ENCODE measurements at places on chromosomes 7 and 10.

DNA sequence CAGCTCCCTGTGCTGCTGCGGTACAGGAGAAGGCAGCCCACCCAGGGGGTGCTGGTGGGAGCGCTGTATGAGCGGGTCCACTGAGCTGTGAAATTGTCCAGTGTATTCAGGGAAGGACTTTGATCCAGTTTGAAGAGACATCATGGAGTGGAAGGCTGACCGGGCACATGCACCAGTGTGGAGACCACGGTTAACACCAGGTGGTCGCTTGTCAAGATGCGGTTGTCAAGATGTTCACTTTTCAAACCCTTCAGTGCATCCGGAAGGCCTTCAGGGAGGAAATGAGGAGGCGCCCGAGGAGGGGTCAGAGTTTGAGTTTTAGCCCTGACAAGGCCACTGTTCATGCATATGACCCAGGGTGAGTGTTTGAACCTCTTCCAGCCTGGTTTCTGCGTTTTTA, 6.1 kb downstream of the DOCK1 start:
- DNase-seq = no peak

DNA sequence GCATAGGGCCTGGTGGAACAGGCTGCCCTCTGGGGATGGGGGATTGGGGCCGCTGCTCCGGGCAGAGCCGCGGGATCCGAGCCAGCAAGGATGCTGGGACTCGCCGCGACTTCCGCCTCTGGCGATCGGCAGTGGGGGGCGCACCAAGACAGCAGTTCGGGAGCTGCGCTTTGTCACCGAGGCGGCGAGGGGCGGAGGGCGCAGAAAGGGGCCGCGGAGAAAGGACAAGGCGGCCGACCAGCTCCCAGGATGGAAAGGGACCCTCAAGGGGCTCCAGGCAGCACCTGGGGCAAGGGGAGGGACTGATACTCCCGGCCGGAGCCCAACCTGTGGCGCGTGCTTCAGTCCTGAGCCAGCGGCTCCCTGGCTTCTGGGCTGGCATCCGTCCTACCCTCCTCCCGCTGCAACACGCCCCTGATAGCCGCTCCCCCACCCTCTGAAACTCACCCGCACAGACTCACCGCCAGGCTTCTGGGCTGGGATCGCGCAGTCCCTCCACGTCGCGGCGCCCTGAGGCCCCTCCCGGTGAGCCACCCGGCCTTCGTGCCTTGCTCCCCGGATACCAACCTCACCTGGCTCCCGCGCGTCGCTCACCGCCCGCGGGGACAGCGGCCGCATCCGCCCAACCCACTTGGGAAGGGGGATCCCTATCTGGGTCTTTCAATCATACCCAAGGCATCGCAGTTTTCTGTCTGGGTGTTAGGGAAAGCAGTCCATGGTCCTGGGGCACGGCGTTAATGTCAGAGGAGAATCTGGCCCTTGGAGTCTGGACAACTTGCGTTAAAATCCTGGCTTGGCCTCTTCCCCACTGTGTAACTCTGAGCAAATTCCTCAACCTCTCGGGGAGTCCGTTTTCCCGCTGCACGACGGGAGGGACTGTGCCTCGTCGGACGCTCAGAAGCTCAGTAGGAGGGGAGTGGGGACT, 7.0 kb upstream of the EVX1 start:
- DNase-seq = peak; percentile 63

- DNase-seq = no peak
Measured at GRCh38 chr7:36315309-36315944, 74.2 kb upstream of the ANLN start.

GRCh38 chr7:17118412-17118811, 180.0 kb upstream of the AHR start:
- no peak for DNase-seq

DNA sequence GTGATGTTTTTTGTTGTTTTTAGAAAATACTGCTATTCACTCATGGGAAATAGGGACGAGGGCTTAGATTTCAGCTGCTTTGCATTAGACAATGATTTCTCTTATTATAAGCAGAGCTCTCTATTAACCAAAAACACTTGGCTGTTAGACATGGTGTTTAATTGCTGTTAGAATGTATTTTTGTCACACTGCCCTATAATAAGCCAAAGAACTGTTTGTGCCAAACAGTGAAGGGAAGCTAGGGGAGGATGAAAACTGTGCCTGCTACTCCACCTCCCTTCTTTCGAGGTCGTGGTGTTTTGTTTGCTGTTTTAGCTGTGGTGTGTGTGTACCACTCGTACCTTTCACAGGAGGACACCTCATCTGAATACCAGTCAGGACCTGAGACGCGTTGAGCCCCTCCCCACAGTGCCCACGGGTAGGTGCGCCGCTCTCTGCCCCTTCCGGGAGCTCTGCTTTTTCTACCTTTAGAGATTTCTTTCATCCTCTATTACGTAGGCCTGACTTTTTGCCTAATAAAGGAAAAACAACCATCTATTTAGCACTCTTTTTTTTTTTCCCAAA, 57.9 kb downstream of the CUX1 start:
- no peak for DNase-seq

GRCh38 chr7:15352421-15353206, 209.2 kb downstream of the AGMO start:
- no peak for DNase-seq

GRCh38 chr7:29105752-29106668, 40.3 kb downstream of the CPVL start:
- peak; percentile 44 for DNase-seq

DNA sequence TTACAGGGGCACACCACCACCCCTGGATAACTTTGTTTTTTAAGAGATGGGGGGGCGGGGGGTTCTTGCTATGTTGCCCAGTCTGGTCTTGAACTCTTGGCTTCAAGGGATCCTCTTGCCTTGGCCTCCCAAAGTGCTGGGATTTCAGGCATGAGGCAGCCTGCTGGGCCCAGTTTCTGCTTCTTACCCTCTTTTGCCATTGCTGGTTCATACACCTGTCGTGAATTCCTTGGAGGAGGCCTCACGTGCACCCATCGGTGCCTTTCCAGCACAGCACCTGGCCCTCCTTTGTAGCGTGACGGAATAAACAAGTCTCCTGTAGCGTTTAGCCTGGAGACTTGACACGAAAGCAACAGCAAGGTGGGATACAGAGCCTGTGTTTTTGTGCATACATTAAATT, 75.5 kb downstream of the CARD11 start:
- no peak for DNase-seq

DNA sequence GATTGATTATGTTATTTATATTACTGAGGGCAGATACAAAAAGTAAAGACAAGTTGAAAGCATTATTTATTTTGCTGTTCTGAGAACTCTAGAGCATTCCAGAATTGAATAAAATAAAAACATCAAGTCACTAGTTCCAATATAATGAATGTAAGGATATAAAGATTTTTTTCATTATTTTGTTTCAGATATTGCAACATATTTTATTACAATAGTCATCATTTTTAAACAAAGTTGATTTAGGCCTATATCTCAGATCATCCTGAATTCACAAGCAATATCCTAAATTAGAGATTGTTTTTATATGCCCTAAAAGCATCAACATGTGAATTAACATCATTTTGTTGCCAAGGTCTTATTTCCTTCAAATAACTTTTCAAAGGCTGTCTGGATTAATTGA, 535.6 kb upstream of the KCND2 start:
- no peak for DNase-seq

DNA sequence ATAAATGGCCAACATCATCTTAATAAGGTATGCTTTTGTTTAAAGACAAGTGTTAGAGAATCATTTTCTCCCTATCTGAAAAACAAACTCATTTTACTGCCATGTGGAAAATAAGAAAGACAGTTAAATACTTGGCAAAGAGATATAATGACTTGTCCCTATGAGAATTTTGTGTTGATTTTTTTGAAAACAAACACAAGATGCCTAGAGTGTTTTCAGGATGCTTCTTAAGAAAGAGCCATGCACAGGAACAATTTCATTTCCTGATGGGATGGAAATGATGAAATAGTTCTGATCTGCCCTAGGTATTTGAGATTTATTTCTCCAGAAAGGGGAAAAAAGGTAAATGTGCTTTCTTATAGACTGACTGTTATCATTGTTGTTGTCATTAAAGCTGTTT, 237.5 kb upstream of the GNAI1 start:
- no peak for DNase-seq

DNA sequence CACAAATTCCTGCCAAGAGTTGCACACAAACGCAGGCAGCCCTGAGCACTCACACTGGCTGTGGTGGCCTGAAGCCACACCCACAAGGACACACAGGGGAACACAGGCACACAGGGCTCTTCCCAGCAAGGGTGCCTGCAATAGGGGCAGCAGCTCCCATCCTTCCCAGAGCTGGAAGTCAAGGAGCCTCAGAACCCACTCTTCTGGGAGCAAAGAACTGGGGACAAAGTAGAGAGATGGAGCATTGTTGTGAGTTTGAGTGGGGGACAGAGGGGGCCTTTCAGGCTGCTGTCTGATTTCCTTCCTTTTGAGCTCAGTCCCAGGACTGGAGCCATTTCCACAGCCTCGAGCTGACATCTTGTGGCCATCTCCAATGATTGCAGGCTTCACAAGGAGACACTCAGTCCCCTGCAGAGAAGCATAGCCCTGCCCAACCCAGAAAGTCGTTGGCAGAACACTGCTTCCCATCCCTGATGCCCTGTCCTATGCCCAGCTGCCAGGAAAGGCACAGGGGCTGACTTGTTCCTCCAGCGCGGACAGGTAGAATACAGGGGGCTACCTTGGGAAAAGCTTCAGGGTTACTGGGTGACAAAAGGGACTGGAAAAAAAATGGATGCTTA, 34.4 kb upstream of the SLF2 start:
- peak; percentile 45 for DNase-seq

GRCh38 chr10:106136175-106136574, 1028.3 kb downstream of the SORCS1 start:
- no peak for DNase-seq

DNA sequence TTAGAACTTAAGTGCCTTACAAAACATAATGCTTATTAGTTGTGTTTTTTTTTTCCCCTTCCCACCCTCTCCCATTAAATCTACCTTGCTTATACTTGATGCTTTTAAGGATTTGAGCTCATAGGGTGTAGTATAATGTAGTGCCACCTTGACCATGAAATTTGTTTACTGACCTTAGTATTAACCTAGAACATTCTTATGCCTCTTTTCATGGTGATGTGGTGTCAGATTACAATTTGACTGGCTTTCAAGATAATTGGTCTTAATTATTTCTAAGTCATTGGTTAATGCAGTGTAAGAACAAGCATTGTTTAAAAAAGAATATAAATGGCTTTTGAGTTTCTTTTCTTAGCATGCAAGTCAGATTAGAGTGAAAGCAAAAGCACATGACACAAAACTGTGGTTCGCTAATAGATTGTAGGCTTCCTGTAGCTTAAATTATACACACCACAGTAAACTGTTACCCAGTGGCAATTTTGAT, 61.8 kb downstream of the ADD3 start:
- DNase-seq = no peak

DNA sequence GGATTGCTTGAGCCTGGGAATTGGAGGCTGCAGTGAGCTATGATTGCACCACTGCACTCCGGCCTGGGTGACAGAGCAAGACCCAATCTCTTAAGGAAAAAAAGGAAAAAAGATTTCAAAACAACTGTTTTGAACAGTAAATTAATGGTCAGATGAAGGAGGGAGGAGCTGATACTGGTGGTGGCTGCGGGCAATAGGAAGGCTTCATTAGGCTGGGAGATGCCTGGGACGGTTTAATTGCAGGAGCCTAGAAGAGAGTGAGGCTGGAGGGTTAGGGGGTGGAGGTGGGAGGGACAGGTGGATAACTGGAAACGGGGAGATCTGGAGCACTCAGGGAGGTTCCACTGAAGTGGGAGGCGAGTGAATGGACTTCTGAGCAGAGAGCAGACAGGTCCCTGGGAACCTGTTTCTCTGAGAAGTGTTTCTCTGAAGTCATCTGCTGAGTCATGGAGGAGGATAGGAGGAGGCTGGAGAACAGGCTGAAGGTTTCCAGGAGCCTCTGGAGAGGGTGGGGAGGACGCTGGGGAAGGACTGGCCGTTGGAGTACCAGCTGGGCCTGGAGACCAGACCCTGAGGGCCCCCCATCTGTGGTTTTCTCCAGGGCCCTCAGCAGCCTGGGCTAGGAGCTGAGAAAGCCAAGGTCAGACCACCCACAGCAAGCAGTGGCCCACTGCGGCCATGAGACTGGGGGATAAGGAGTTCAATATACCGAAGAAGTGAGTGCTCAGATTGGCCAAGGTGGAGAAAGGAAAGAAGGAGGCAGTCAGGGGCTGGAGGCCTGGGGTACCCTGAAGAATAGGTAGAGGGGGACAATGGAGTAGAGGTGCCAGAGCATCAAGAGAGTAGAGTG, 14.4 kb upstream of the YWHAG start:
- no peak for DNase-seq

- DNase-seq = no peak
Measured at GRCh38 chr7:159107161-159107892, 37.3 kb downstream of the VIPR2 start.

GRCh38 chr7:27933671-27934565, 194.0 kb downstream of the TAX1BP1 start:
- DNase-seq = no peak

GRCh38 chr10:12382157-12382548, 32.8 kb downstream of the CAMK1D start:
- DNase-seq = no peak

GRCh38 chr7:25565949-25566348, 337.7 kb upstream of the NPVF start:
- no peak for DNase-seq

DNA sequence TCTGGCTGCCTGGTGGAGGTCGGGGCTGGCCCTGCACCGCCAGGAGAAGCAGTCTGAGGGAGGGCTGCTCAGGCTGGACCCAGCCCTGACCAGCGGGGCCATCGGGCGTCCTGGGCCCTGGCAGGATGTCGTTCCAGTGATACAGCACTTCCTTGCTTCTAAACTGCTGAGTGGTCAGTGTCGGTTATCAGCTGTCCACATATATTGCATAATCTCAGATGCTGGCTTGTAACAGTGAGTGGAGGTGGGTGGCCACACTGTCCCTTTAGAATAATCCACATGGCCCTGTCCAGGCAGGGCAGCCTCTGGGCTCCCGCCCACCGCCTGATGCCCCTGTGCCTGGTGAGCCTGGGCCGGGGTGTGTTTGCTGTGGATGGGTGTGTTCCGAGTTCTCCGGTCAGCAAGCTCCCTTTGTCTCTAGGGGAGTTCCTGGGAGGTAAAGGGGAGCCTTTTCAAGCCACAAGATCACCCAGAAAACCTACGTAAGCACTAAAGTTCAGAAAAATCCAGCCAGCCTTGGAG, 86.1 kb downstream of the LHPP start:
- DNase-seq = no peak

DNA sequence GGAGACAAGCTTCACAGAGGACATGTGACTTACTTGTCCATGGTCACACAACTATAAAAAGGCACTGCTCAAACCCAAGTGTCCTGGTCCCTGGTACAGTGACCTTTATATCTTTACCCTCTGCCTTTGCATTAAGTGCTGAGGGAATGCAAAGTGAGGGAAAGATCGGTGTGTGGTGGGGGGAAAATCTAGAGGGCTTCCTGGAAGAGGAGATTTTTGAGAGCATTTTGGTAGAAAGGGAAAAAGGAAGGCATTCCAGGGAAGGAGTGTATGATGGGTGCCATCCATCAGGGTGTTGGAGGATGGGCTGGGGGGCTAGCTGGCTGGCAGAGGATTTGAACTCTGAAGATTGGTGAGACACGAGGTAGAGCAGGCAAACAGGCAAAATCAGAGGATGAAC, 9.3 kb downstream of the ZNF503 start:
- DNase-seq = no peak

- DNase-seq = no peak
Measured at GRCh38 chr10:21289961-21290360, 235.5 kb downstream of the SKIDA1 start.

GRCh38 chr7:30996256-30996655, 32.5 kb downstream of the GHRHR start:
- no peak for DNase-seq

GRCh38 chr10:63157845-63158624, 24.9 kb downstream of the NRBF2 start:
- DNase-seq = peak; percentile 15

- no peak for DNase-seq
Measured at GRCh38 chr7:1901431-1902210, 231.5 kb downstream of the ELFN1 start.

All from NCI-H1930 (cell line).